ENCODE measurements at places on chromosomes 7 and 10. TPM values are rescaled to one million over a fixed set of nuclear protein-coding genes. Genes with fewer than 3 reads are reported as not detected.
A peak's percentile ranks its signal among the peaks of the same experiment; 100 is the strongest.

SRRT gene
- polyA plus RNA-seq = 42.4 TPM

AKR1E2 gene
- polyA plus RNA-seq = 1.3 TPM

FEZF1 gene
- not detected for polyA plus RNA-seq

EBF3 gene
- not detected for polyA plus RNA-seq

RBP4 gene
- polyA plus RNA-seq = not detected

ANKRD30A gene
- not detected for polyA plus RNA-seq

ZNF277 gene
- polyA plus RNA-seq = 30.3 TPM

PPP1R9A gene
- polyA plus RNA-seq = not detected

SLC18A3 gene
- polyA plus RNA-seq = not detected

TRIM73 gene
- polyA plus RNA-seq = 0.15 TPM

C10orf62 gene
- not detected for polyA plus RNA-seq

TYW1B gene
- polyA plus RNA-seq = 3.5 TPM

ADCY1 gene
- polyA plus RNA-seq = 0.10 TPM

DNA sequence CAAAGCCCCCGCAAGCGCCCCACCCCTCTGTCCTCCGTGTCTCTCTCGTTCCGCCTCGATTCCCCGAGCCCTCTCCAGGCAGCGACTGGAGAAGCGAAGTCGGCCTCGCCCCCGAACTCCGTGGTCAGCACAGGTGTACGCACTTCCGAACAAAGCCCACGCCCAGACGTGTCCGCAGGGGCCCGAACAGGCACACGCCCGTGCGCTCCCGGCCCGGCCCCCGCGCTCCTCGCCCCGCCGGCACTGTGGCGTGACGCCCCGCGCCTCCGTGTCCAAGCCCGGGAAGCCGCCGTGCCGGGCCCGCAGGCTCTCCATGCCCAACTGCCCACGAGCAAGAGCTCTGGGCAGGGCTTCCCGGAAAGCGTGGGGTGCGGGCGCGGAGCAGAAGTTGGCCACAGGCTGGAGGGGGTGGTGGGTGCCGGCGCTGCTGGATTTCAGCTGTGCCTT, 662 bp downstream of the NRCAM start:
- DNase-seq = no peak

DNA sequence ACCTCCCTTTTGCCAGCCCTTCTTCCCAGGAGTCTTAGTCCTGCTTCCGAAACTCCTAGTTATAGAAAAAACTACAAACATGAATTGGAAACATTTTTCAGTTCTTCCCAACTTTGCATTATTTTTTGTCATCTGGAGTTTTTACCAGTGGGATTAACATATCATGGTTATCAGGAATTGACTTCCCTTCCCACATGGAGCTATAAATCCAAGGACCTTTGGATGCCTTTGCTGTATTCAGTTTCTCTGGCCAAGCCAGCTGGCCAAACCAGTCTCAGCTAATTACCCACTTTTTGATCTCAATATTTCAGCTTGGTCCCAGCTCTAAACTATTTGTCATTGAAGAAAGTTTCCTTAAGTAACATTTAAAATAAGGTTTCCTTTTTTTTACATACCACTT, 570.6 kb downstream of the SORCS1 start:
- no peak for DNase-seq

DNA sequence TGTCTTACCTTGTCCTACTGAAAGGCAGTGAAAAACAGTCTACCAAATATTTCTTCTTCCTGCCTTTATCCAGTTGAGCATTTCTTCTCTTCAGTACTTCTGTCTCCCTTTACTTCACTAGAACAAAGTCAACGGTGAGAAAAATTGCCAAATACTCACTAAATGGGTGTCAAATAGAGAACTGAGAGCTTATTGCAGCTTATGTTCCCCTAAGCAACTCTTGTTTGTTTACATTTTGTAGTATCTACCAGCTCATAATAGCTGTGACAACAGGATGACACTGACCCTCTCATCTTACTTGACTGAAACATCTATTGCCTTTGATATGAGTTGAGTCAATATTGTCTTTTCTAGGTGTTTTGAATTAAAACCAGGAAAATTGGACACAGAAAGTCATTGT, 327.9 kb upstream of the SORCS1 start:
- no peak for DNase-seq

- DNase-seq = peak; percentile 38
These were observed 27.0 kb downstream of the LMOD2 start for GRCh38 chr7:123682690-123683089.

GRCh38 chr7:67554986-67555385, 558.4 kb downstream of the TYW1 start:
- no peak for DNase-seq

GRCh38 chr10:12081470-12081869, 12.7 kb downstream of the DHTKD1 start:
- DNase-seq = no peak

DNA sequence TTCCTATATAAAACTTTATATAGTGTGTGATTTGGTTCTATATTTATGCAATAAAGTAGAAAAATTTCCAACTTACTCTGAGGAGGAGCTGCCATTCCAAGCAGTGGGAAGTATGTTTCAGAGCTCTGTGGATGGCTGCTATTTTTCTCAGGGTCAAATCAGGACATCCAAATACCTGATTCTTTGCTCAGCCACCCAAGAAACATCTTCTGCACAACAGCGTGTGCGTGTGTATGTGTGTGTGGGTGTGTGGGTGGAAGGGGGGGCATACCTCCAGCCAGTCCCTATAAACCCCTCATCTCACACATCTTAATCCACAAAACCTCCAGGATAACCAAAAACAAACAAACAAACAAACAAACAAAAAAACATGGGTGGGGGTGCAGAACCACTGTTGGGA, 66.3 kb upstream of the EMX2 start:
- no peak for DNase-seq

GRCh38 chr10:62658516-62658915, 146.0 kb upstream of the ADO start:
- no peak for DNase-seq

DNA sequence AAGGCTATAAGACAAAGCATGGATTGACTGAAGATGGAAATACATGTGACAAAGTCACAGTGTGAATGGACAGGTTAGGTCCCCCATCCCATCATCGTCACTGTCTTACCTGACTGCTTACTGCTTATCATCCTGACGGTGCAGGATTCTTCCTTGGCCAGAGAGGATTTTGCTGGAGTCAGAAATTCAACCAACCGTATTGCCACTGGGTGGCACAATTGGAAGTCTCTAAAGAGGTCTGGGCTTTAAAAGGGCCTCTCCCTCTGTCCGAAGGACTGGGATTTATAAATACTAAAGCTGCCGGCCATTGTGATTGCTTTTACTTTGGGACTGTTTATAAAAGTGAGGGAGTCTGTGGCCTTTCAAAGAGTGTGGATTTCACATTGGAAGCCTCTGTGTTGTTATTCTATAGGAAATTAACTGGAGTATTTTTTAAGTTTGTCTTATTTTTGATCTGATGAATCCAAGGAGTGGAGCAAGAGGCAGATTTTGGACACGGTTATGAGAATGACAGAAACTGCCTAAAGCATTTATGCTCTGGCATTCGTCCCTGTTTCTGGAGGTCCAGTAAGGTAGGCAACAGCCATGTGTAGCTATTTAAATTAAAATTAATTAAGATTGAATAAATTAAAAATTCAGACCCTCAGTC, 113.3 kb upstream of the CREB5 start:
- no peak for DNase-seq

DNA sequence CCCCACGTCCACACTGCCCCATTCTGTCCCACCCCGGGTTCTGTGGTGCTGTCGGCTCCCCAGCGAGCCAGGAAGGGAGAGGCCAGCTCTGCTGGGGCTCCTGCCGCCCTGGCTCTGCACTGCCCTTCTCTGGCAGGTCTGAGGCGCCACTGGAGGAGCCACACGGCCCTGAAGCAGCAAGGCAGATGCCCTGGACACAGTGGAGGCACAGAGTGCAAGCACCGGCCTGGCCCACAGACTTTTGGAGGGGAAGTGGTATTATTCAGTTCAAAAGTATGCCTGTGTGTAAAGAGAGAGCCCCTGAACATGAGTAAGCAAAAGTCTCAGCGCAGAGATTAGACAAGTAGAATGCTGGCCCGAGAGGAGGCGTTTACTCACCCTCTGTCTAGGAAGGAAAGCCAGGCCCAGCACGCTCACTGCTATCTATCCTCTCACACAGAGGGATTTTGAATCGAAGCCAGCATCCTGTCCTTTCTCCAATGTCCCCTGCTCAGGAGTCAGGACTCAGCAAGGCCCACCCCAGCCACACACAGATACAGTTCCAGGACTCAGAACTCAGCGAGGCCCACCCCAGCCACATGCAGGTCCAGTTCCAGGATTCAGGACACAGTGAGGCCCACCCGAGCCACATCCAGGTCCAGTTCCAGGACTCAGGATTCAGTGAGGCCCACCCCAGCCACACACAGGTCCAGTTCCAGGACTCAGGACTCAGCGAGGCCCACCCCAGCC, 115.0 kb downstream of the EGFR start:
- DNase-seq = peak; percentile 95

DNA sequence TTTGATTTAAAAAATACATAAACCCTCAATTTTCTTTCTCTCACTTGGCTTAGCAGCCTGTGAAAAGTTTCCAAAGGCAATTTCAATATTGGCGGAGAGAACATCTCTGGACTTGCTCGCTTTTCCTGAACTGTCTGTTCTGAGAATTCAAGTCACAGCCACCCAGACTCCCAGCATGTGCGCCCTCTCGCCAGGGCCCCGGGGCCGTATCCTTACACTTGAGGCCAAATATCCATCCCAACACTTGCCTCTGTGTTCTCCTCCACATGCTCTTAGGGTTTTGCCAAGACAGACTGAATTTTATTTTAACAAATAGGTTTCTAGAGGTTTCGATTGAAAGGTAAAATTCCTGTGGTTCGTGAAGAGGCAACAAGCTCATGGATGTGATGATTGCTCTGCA, 111.5 kb upstream of the GPR26 start:
- DNase-seq = no peak

DNA sequence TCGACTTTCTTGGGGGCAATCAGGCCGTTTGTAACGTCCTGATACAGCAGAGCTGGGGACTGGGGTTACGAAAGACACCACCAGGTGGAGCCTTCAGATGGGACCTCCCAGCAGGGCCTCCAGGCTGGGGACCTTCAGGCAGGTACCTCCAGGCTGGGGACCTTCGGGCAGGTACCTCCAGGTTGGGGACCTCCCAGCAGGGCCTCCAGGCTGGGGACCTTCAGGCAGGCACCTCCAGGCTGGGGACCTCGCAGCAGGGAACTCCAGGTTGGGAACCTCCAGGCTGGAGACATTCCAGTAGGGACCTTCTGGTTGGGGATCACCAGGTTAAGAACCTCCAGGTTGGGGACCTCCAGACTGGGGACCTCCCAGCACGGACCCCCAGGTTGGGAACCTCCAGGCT, 23.5 kb upstream of the GPR146 start:
- DNase-seq = no peak

DNA sequence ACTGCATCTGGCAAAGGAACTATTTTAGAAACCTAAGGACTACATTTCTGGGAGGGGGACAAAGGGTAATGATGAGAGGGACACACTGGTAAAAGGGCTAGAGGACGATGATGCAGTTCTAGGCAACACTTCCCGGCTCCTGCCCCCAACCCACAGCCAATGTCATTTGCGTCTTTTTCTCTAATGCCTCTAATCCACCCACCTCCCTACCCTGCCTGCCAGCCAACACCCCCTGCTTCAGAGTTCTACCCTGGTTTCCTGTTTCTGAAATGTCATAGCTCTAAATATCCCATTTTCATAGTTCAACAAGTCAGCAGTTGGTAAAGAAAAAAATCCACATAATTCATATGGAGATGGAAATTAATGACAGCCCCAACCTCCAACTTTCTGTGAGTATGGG, 79.0 kb downstream of the KIAA1549 start:
- DNase-seq = no peak

DNA sequence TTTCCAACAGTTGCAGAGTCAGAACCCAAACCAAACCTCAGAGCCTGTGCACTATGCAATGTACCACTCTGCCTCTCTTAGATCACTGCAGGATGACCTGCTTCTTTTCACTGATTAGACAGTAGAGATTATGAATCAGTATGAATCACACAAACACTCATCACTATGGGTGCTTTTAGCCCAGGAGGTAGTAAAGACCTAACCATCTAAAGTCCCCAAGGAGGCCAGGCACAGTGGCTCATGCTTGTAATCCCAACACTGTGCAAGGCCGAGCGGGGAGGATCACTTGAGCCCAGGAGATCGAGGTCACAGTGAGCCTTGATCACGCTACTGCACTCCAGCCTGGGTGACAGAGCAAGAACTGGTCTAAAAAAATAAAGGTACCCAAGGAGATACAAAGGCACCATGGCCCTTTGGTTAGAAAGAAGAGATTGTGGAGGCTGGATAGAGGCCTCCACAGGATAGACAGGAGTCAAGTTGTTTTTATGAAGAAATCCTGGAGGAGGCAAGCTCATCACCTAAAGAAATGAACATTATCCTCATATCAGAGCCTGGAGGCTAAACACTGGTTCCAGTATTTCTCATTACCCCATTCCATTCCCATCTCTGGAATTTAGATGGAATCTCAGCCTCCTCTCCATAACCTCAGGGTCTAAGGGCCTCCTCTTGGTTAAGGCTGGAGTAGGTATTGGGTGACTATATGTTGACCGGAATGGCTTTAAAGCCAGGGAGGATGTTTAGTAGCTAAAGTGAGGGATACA, 12.9 kb downstream of the SEC31B start:
- DNase-seq = no peak

- DNase-seq = no peak
These were observed 10.4 kb upstream of the GPR26 start for GRCh38 chr10:123655751-123656150.

DNA sequence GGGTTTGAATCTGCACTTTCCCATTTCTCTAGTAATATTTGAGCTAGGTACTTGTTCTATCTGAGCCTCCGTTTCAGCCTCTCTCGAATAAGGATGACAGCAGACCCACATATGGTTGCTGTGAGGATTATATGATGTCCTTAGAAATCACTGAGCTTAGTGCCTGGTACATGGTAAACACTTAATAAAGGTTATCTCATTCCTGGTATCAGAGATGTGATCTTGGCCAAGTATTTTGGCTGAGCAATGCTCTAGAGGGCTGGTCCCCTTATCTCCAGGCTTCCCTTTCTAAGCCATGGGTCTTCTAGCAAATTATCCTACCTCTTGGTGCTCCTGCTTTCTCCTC, 407 bp upstream of the MKRN1 start:
- no peak for DNase-seq

GRCh38 chr10:128165536-128165935, 39.3 kb upstream of the MKI67 start:
- DNase-seq = no peak

DNA sequence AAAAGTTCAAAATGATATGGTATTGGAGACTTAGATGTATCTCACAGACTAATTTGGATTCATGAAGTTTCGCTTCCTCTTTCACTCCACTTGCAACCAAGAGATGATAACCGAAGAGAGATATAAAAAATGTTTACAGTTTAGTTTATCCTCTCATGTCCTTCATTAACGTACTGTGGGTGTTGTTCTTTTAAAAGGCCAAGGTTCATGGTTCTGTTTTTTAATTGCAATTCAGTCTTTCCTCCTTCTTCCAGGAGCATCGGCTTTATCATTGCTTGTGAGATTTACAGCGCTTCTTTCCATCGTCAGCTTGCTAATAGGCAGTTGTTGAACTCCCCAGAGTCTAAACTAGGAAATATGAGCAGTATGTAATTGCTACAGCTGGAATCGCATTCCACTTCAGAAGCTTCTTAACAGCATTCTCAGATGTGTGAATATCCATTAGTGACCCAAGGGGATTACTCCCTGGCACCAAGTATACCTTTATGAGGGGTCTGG, 75.9 kb upstream of the HGF start:
- DNase-seq = no peak

- no peak for DNase-seq
These were observed 55.9 kb upstream of the PDZD8 start for GRCh38 chr10:117431160-117431559.

- no peak for DNase-seq
These were observed 3.2 kb downstream of the BZW2 start for GRCh38 chr7:16649196-16649595.

- DNase-seq = peak; percentile 61
These were observed 7.2 kb upstream of the PGAM2 start for GRCh38 chr7:44072364-44073231.

Measured in AG04450 (cell line).